Stimulated activated CD8-positive, alpha-beta memory T cell treated with anti-CD3 and anti-CD28 coated beads, Interleukin-4, amount 100 ng/mL, for 4 hours (primary cell): ENCODE measurements at places on chromosomes 2 and 18.

DNA sequence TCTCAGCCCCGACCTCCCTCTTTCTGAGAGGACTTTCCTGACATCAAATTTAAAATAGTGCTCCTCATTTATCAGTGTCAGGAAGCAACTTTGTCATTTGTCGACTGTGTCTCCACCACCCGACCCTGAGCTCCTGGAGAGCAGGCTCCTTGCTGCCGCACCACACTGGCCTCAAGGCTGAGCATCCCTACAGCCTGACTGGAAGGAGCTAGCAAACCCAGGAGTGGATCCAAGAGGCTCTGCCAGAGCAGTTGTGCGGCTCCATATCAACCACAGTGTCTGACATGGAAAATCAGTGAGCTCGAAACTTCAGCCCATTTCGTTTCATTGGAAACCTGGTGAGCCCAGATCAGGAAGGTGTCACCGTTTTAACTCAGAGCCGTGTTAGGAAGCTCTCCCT is 125.2 kb downstream of the PTGR3 start:
- DNase-seq, result no peak

GRCh38 chr2:180657054-180657453 is 323.4 kb upstream of the UBE2E3 start:
- no peak for DNase-seq

- no peak for DNase-seq
These were observed 8.2 kb downstream of the TRPM8 start for GRCh38 chr2:233925402-233925801.

DNA sequence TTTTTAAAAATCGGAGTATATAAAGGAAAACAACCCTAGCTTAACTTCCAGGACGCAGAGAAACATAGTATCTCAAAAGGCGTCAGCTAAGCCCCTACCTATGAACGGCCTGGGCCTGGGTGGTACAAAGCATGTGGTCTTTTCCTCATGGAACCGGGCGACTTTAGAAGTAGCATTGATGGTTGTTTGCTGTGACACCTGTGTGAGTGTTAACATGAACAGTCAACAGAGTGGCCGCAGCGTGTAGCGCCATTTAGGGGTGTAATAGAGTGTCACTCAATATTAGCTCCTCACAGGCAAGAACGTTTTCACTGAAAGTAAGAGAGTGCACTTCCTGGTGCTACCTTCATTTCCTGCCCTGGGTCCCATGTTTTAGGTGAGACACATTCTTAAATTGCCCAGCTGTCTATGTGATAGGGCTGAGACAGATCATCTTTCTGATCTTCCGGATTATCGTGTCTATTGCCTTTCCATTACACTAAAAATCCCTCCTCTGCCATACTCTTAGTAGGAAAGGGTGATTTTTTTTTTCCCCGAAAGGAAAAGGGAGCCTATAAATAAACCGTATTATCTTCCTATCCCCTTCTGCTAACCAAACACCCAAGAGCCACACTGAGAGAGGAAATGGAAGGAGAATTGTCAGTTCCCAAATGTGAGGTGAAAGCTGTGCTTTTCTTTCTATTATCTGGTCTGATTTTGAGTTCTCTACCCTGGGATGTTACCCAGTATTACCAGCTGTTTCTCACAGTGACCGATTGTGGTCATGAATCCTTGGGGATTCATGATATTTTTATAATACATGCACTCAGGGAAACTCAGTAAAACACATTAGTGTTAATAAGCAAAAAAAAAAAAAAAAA is 1.3 kb downstream of the GORASP2 start:
- DNase-seq, result peak; percentile 14

DNA sequence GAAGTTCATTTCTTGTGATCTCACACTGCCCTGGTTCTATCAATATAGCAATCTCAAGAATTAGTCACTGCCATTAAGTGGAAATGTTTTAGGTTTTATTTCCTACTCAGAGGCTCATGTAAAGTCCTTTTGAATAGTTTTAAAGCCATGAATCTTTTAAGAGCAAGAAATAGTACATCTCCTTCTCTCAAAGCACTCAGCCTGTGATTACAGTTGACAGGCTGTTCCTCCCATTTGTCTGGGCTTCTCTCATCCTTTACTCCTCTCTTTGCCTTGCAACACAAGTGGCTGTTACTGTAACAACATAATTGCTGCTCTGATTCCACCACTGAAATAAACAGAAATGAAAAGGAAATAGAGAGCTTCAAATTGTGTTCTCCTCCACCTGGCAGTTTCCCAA is 18.4 kb downstream of the GRP start:
- no peak for DNase-seq

GRCh38 chr2:8893978-8894820 is 56.8 kb upstream of the KIDINS220 start:
- DNase-seq, result no peak

- no peak for DNase-seq
These were observed 9.9 kb downstream of the COLEC12 start for GRCh38 chr18:490624-491023.

DNA sequence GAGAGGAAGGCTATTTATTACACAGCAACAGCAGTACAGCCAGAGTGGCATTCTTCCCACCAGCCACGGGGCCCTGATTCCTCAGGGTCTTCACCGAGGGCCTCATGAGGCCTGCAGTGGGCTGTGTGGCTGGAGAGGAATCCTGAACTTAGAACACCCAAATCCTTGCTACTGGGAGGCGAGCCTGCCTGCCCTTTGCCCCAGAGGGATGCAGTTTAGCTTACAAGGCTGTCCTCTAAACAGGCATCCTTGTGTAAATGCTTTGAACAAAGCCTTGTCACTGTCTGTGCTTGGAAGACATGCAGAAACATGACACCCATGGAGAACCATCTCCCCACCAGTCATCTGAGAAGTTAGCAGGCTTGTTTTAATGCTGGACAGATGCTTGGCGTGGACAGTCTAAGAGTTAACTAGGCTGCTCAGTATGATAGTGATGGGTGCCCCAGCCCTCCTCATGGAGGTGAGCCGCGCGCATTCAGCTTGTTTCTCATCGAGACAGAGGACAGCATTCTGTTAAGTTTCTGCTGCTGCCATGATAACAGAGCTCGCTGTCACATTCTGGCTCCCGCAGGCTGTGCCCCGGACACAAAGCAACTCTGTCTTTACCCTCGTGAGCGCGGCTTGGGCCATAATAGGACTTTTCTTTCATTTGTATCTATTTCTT is 42.9 kb downstream of the ADI1 start:
- DNase-seq, result no peak

DNA sequence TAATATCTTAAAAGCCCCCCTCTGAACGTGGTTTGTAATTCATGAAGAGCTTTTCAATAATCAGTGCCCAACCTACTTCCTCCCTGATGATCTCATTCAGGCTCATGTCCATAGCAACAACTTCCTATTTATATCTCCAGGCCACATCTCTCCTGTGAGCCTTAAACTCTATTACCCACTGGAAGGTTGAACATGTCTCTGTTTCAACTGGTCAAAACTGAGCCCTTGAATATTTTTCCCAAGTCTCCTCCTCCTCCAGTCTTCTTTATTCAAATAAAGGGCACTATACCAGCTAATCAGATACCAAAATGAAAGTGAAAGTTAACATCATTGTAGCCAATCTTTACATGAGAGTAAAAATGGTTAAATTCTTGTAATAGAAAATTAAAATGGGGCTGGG is 63.7 kb upstream of the ITGA4 start:
- DNase-seq, result no peak

GRCh38 chr18:286515-287310 is 18.9 kb upstream of the THOC1 start:
- DNase-seq, result no peak

- no peak for DNase-seq
These were observed 16.8 kb upstream of the MBOAT2 start for GRCh38 chr2:9020267-9020666.

- no peak for DNase-seq
These were observed 162.1 kb downstream of the KCNH7 start for GRCh38 chr2:162676515-162676914.
